GM23338 (cell line): ENCODE measurements at places on chromosomes 7 and 10. TPM values are rescaled to one million over a fixed set of nuclear protein-coding genes. Genes with fewer than 3 reads are reported as not detected.
A peak's percentile ranks its signal among the peaks of the same experiment; 100 is the strongest.

Gene ASB4
- total RNA-seq: not detected in 2 replicates

- peak; percentile 57 for DNase-seq
These were observed 45.1 kb downstream of the SPOCK2 start for GRCh38 chr10:72043016-72043834.

- no peak for DNase-seq
These were observed 158.0 kb downstream of the PAXIP1 start for GRCh38 chr7:154844955-154845354.

Gene WNT16
- 0.73 and 1.5 TPM in 2 replicates for total RNA-seq

- DNase-seq: no peak
These were observed 228.7 kb upstream of the CCDC6 start for GRCh38 chr10:60135020-60135419.

Gene ZNF804B
- total RNA-seq: not detected in 2 replicates

DNA sequence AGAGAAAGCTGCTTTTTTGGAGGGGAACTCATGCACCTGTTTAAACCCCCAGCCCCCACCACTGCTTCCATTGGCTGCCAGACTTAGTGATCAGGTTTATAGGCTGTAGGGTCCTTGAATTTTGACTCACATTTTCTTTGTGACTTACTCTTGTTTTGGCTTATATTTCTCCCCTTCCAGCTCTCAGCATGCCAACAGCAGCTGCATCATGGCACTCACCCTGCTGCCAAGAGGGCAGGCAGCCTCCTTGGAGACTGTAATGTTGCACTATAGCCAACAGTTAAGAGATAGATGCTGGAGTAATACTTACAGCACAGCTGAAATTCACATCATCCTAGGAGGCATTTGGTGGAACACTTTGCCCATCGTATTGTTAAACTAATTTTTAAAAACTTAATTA is 98.0 kb upstream of the GLCCI1 start:
- no peak for DNase-seq

DNA sequence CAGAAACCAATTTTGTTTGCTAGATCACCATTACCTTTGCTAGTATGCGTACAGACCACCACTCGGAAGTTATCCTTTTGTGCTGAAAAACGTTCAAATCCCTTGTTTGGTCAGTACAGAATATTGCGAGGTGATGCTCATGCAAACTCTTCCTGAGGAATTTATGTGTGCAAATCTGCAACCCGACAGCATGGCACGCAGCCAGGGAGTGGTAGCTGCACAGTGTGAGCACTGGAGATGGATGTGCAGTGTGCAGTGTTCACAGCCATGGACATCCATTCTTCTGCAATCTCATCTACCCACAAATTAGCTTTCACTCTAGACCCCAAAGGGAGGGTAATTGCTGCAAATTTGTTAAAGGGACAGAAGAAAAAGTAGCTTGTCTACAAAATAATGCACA is 72.2 kb downstream of the CACUL1 start:
- no peak for DNase-seq

DNA sequence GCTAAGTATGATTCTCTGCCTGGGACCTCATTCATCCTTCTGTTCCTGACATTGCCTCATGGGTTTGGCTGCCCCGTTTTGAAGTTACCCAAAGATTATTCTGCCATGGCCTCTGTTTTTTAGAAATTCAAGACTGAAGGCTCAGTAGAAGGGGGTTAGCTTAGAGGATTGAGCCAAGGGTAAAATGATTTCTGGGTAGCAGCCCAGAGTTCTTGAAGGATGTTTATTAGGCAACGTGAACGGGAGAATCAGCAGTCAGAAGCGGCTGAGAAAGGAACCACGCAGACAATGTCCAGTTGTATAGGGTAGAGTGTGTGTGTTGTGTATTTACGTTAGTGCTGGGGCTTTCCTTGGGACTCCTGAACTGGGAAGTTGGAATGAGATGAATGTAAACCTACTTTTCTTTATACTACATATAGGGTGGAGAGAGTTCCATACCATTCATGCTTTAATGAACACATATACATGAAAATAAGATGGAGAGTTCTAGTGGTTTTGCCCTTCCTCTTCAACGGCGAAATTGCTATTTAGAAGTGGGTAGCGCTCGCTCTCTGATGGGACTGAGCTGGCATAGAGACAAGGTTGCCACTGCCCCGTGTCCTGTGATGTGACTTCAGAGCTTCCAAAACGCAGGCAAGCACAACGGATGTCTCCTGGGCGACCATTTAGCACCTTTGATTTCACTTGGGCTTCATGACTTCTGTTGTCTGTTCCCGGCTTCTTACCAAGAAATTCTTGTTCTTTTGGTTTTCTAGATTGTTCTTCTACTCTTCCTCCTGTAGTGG is 35.0 kb upstream of the IL15RA start:
- DNase-seq: no peak

DNA sequence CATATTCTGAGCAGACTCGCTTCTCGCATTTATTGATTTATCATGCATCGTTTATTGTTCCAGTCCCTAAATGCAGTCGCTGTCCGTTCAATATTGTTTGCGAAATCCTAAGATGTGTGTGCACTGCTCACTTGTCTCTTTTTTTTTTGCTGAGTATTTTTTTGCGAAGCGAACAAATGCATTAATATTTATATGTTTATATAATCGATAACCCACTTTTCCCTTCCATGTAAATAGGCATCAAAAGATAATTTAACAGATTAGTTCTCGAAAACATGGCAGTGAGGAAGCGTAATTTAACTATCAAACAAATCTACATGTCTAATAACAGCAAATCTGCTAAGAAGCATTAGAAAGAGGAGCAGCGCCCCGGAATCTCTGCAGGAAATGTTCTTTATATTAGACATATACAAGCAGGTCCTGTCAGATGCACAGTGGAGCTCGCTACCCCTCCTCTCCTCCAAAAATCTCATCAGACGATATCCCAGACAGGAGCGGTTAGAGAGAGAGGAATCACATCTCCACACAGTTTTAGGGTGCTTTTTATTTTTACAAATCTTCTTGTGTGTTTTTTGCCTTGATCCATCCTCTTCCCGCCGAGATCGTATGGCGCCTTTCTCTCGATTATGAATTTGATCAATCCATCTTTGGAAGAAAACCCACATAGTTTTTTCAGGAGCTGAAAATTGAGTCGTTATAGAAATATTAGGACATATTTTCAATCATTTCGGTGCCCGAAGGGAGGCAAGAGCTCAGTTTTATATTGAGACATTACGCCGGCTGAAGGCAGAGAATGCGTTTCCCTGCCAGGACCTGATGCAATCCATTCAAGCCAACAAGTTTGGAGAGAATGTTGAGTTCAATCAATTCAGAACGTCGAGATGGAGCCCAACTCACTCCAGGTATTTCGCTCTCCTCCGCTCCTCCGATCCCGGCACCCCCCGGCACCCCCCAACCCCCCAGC is at the start of gene ARID5B:
TSS of gene ARID5B (plus strand) at position 871 of the 964 bp plus-strand sequence. CDS start at position 882, 11 bp downstream.
- peak; percentile 84 for DNase-seq

DNA sequence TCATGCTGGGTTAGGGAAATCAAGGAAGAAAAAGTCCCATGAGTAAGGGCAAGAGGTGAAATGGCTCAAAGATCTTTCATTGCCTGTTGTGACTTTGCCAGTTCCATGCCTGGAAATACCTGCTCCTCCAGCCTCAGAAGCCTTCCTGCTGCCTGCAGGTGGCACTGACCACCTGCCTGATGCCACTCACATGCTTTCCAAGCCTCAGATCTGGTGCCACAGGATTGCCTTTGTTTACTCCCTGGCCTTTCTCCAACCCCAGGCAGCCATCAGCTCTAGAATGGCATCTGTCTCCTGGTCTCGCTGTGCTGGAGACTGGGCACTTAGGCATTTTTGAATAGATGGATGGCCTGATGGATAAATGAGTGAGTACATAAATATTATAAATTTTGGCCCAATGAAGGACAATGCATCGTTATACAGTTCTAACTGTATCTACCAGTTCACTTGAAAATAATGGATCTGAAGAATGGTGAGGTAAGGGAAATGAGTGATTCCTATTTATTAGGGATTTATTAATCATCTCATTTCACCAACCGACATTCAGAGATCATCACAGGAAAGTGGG is 657.2 kb downstream of the INHBA start:
- no peak for DNase-seq

DNA sequence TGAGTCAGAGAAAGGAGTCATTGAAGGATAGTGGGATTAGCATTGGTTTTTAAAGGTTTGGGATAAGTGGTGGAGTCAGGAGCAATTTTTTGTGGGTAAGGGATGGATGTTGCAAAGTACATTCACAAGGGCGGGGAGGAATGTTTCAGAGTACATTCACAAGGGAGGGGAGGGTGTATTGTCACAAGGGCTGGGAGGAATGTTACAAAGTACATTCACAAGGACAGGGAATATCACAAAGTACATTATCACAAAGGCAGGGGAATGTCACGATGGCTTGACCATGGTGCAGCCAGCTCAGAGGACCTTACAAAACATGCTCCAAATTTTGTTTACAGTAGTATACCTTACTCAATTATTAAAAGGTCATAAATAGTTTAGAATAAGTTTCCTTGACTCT is 30.3 kb downstream of the C1GALT1 start:
- peak; percentile 83 for DNase-seq

DNA sequence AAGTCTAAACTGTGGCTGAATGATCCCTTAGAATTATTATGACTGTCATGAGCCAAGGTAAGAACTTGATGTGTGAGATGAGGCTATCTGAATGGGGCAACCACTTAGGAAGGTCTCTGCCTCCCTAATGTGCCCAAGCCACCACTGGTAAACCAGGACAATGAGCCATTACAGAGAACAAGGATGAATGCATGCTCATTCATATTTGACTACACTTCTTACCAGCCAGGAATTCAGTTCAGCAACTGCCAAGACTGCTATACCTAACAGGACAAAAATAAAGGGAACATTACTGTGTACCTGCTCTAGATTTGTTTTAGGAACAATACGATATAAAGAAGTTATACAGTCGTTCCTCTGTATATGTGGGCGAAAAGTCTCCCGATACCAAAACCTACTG is 23.0 kb downstream of the MPP7 start:
- DNase-seq: no peak

DNA sequence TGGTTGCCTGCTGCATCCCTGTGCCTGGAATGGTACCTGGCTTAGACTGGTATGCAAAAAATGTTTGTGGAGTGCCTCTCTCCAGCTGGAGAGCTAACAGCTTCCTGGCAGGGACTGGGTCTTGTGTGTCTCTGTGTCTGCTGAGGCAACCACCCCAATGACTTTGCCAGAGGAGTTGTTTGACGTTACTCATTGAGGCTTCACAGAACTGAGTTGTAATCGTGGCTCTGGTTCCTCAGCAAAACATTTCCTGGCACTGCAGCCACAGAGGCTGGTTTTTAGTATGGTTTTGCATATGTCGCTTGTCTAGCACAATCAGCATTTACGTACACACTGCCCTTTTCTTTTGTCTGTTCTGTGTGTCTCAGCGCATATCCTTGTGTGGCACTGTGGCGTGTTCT is 7.5 kb downstream of the ZNF282 start:
- DNase-seq: no peak

Gene LBX1
- total RNA-seq: not detected in 2 replicates

DNA sequence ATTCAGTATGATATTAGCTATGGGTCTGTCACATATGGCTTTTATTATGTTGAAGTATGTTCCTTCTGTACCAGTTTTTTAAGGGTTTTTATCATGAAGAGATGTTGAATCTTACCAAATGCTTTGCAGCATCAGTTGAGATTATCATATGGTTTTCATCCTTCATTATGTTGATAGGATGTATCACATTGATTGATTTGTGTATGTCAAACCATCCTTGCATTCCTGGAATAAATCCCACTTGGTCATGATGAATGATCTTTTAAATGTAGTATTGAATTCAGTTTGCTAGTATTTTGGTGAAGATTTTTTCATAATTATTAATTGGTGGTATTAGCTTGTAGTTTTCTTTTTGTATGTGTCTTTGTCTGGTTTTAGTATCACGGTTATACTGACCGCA is 185.9 kb downstream of the MBL2 start:
- DNase-seq: no peak

- no peak for DNase-seq
These were observed 238.9 kb upstream of the ETV1 start for GRCh38 chr7:14228341-14228740.

Gene TBXAS1
- 1.0 TPM in 1 of 2 replicates, not detected in the other for total RNA-seq

DNA sequence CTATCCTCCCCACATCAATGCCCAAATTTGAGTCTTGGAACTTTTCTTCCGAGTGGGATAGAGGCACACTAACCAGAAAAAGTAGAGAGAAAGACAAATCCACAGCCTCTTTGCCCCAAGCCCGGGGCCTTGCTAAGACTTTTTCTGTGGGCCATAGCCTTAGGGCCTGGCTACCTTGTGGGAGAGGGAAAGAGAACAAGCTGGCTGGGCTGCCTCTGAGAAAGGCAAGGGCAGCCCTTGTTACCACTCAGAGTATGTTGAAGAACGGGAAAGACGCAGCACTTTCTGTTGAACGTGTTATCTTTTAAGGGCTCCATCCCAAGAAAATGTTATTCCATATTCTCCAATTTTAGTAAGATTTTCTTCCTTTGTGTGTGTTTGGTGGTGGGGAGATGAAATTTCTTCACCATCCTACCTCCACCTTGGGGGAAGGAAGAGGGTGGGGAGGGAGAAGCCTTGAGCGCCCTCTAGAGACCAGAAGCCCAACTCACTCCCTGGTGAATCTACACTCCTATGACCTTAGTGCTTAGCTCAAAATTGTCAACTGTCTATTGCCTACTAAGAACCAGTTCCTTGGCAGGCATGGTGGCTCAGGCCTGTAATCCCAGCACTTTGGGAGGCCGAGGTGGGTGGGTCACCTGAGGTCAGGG is 3.9 kb upstream of the NRF1 start:
- peak; percentile 82 for DNase-seq

Gene ZNF107
- total RNA-seq: 51.0 and 55.3 TPM in 2 replicates

- peak; percentile 68 for DNase-seq
These were observed 56.8 kb downstream of the DYNC1I1 start for GRCh38 chr7:95828824-95829790.

Gene SPDYE5
- total RNA-seq: not detected in 2 replicates

Gene LRRD1
- total RNA-seq: 0.08 TPM in 1 of 2 replicates, not detected in the other

GRCh38 chr10:103713676-103714075 is 141.7 kb downstream of the SH3PXD2A start:
- no peak for DNase-seq

Gene NAT16
- 0.21 TPM in 1 of 2 replicates, not detected in the other for total RNA-seq

GRCh38 chr10:114631666-114632417 is 26.2 kb downstream of the ABLIM1 start:
- DNase-seq: peak; percentile 77

DNA sequence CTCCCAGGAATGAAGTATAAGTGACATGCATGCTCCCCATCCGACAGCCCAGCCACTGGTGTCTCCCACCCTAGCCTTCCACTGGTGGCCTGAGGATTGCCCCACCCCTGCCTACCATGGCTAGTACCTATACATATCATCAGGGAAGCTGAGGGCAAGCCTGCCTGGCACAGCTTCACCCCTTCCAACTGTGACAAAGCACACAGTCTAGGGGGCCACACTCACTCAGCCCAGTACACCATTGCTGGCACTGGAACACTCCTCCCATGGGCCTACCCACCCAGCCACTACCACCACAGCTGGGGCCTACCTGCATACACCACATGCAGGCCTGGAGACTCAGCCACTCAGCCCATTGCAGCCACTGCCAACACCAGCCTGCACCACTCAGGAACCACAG is 393.1 kb upstream of the STEAP1 start:
- DNase-seq: no peak

GRCh38 chr10:84230359-84230758 is 5.0 kb upstream of the LRIT2 start:
- DNase-seq: no peak

- no peak for DNase-seq
These were observed 105.2 kb downstream of the ADARB2 start for GRCh38 chr10:1632141-1632540.

Gene ZNF777
- total RNA-seq: 5.2 and 7.9 TPM in 2 replicates

- DNase-seq: no peak
These were observed 63.8 kb downstream of the BPGM start for GRCh38 chr7:134710511-134710853.
